Sciatic nerve (tissue), 2 donors: ENCODE measurements at places on chromosomes 1 and 21. TPM values are rescaled to one million over a fixed set of nuclear protein-coding genes. Genes with fewer than 3 reads are reported as not detected.

The EPS15 gene
- total RNA-seq: 119 TPM

The C1orf53 gene
- total RNA-seq: 1.3 TPM

The HSD11B1 gene
- total RNA-seq: 6.0 TPM

- DNase-seq: no peak
Measured at GRCh38 chr1:161084597-161084988, 4.8 kb downstream of the NECTIN4 start.

DNA sequence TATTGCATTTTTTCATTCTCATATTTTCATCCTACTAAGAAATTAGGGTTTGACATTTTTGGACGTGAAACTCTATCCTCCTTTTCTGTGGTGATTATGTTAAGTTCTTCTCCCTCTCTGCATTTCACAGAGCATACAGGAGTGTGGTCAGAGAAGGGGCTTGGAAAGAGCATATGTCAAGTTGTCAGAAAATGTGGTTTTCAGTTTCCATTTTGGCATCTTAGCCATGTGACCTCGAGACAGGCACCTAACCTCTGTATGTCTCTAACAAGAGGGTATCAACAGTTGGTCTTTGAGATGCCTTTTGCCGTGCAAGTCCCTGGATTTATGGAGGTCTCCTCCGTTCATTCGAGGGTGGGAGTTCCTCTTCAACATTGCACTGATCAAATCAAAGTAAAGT, 140.7 kb downstream of the CYYR1 start:
- DNase-seq: no peak

GRCh38 chr1:34771573-34772371, 9.2 kb upstream of the GJB3 start:
- no peak for DNase-seq

The ITLN1 gene
- 1.5 TPM for total RNA-seq

GRCh38 chr1:167627865-167628641, 2.0 kb upstream of the RCSD1 start:
- no peak for DNase-seq

The EPHA2 gene
- 31.3 TPM for total RNA-seq

GRCh38 chr21:44304877-44305293, 5.0 kb downstream of the PFKL start:
- DNase-seq: no peak

GRCh38 chr1:101388904-101389546, 152.2 kb downstream of the S1PR1 start:
- no peak for DNase-seq

The LRRIQ3 gene
- total RNA-seq: 0.49 TPM

The ZNF436 gene
- 29.5 TPM for total RNA-seq

GRCh38 chr1:228085287-228085951, 2.9 kb downstream of the ARF1 start:
- no peak for DNase-seq

The CD53 gene
- 40.0 TPM for total RNA-seq

The DNAH14 gene
- total RNA-seq: 7.3 TPM

The SPRR2G gene
- total RNA-seq: not detected

The GPR37L1 gene
- 33.3 TPM for total RNA-seq
